ENCODE measurements at places on chromosomes 4 and X.
A peak's percentile ranks its signal among the peaks of the same experiment; 100 is the strongest.

DNA sequence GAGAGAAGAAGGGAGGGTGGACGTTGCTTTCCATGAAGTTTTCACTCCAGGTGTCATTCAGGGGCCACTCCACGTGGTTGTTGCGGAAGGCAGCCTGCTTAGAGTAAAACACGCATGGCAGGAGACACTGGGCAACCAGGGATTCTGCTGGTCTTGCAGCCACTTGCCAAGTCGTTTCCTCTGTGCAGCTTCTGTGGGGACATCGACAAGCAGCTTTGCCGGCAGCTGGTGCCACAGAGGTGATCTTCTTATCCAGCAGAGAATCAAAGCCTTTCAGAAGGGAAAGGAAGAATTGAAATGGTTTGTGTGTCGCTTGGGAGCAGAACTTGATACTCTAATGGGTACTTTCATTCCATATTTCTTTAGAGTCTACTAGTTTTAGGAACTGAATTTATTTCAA lies 867.1 kb upstream of the TENM3 start:
- DNase-seq: no peak

DNA sequence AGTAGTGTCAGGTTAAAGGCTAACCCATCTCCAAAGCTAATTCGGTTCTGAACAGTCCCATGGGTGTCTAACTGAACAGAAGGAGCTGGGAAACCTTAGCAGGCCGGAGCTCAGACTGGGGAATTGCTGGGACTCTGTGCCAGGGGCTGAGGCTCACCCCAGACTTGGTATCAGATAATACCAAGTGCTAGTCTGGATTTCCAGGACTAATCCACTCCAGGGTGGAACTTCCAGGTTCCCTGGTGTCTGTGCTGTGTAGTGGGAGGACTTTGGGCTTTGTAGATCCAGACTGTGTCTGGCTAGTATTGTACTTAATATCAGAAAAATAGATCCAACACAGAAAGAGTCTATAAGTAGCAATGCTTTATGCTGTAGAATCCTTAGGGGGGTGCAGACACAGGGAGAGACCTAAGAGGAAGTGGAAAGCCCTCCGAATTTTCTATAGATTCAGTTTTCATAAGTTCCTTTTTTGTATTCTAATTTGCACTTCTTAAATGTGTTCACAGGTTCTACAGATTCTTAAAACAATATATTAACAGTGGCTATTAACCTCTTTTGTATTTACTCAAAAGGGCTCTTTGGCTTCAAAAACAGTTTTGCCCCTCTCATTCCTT lies 4.1 kb downstream of the ZNF827 start:
- no peak for DNase-seq

DNA sequence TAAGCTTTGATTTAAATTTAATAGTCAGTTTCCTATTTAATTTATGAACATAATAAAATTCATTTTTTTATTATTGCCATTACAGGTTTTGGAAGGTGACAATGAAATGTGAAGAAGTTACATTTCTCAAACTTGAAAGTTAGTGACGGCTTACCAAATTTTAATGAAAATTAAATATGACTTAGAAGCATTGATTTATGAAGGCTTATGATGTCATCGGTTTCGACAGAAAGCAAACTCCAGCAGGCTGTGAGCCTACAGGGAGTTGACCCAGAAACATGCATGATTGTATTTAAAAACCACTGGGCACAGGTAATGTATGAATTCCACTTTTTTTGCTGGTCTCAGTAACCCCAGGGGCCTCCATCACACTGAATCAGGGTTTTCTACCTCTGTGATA lies 157.1 kb downstream of the FHIP1A start:
- DNase-seq: no peak

DNA sequence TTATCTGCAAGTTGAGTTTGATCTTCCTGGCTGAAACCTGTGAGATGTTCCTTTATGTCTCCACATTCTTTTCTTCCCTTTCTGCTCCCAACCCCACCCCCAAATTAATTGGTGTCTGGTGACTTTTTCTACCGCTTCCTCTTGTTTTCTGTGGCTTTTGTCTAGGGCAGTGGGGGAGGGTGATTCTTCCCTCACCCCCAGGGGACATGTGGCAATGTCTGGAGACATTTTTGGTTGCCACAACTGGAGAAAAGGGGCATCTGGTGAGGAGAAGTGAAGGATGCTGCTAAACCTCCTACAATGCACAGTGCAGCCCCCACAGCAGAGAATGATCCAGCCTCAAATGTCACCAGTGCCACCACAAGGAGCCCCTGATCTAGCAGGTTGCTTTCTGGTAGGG lies 152.9 kb downstream of the NHS start:
- no peak for DNase-seq

DNA sequence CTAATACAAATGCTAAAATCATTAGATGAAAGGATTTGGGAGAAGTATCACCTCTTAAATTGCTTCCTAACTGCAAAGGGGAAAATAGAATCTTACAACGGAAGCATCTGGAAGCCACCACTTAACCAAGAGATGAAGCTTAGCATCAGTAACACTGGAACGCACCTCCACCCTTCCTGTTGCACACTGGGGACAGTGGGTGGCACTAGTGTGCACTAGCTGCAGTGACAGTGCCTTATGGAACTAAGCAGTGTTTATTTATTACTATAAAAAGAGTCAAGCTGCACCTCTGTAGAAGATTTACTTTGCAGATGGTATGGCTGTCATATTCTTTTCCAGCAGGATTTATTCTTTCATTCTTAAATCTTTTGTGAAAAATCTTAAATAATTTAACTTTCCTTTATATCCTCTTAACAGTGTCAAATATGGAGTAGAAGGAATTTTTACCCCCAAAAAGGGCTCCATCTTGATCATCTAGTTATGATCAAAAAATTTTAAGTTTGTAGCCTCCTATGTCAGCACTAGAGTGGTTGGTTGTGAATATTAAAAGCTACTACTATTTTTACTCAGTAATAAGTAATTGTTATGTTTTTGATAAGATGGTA lies 76.7 kb downstream of the SCD5 start:
- DNase-seq: peak; percentile 24

GRCh38 chr4:6435010-6435409 lies 37.4 kb downstream of the PPP2R2C start:
- no peak for DNase-seq

DNA sequence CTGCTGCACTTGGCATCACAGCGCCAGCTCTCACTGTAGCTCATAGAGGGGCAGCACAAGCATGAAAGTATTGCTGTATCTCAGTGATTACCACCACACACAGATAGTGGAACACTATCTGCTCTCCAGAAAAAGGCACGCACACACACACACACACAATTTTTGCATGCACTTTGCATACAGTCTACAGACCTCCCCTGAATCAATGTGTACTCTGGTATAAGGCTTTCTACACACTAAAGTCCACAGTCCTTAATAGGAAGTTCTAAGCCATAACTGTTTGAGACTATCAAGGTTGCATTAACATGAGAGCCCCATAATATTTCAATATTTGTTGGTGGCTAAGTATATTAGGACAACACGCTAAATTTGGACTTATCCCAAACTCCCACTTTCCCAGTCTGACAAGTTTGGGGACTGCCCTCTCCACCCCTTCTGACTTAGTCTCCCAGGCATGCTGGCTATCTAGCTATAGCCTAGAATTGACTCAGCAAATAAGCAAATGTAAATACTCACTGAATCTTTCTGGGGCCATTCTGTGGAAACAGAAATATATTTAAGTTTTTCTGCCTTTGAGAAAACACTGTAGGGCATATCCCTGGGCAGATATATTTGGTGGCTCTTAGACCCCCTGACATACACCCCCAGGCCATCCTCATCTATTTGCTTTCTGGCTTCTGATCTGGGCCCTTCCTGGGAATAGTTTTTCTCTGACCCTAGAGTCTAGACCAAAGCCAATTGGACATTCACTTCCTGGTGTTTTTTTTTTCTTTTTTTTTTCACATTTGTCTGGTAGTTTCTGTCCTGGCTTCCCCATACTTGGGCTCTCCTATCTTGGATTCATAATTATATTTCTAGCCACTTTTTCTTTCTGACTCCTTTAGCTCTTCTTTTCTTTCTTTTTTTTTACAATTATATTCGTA lies 36.4 kb upstream of the CT47C1 start:
- DNase-seq: no peak

GRCh38 chr4:169335331-169335730 lies 64.6 kb upstream of the SH3RF1 start:
- no peak for DNase-seq

DNA sequence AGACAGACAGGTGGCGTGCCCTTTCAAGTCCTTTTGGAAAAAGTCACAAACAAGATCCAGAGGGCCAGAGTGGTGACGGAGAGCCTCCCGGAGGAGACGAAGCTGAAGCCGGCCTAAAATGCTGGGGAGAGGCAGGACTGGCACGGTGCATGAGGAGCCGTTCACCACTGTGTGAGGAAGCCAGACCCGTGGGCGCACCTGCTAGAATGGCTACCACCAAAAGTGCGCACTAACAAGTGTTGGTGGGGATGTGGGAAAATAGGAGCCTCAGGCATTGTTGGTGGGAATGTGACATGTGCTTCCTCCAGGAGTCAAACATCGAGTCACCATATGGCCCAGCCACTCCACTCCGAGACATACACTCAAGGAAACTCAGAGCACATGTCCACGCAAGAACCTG lies 67.4 kb upstream of the HELT start:
- no peak for DNase-seq

DNA sequence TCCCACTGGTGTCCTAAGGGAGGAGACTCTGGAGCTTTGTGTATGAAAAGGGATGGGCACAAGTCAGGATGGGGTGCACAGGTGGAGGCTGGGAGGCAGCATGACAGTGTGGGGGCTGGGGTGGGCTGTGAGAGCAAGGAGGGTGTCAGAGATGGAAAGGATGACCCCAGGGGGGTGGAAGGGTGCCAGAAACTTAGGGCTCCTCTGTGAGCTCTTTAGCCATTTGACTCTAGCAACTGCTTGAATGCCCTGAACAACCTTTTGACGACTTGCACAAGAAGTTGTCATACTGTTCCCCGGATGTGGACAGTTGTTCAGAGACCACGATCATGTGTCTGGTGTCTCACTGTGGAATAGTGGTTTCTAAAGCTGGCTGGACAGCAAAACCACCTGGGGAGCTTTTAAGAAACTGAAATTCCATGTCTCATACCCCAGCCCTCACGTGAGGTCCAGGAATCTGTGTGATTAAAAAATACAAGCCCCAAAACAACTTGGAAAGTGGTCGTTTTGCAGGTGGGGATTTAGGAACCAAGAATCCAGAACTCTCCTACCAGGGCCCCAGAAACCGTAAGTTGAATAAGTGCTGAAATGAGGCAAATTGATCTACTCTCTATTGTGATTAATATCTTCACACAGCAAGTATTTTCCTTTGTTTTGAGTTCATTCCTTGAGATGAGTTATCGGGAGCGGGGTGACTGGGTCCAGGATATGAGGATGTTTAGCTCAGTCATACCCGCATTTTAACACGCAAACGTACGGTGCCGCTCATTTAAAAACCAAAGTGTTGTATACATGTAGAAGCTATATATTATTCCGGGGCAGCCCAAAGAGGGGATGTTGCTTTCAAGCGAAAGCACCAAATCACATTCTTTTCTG lies 3.4 kb downstream of the RHOH start:
- peak; percentile 68 for DNase-seq

DNA sequence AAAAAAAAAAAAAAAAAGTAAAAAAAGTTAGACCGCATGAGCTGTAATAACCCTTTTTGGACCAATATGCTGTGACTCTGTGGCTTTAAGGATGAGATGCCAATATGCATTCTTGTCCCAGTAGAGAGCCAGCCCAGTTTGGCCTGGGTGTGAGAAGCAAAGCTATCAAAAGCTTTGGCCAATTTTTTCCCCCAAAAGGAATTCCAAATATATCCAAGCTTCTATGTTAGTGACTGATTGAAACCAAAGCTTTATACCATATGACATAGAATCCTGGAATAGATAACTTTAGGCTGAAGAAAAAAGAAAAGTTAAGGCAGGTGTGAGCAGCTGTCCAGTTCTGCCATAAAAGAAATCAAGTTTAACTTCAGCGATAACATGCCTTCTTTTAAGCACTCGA lies 30.5 kb upstream of the RBPJ start:
- no peak for DNase-seq

DNA sequence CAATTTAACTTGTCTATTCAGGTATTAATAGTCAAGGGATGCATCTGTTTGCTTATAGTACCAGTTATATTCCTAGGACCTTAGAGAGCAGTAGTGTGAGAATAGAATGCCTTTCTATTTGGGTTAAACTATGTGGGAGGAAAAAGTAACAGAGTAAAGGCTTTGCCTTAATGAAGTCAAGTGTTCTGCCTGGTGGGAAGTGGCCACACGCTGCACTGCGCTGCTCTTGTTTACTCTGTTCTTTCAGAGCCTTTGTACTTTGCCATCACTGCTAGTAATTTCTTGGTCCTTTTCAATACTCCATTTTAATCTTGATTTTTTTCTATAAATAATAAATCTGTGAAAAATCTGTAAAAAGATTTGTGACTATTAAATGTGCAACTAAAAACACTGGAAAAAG lies 38.0 kb downstream of the YIPF6 start:
- DNase-seq: no peak

DNA sequence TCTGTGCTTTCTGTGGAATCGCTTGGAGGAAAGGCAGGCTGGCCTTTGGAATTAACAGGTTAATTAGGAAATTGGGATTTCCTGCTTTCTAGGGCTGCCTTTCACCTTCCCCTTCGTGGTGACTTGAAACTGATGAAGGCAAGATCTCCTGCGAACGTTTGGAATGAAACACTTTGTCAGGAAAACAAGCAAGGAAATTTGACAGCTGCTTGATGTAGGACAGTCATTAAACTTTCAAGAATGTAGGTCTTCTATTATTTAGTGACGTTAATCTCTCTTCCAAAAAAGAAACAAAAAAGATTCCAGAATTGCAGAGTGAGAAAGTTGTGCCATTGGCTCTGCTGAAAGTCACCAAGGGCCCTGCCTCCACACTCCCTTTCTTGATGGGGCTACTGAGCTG lies 155.7 kb upstream of the SCML1 start:
- DNase-seq: no peak

DNA sequence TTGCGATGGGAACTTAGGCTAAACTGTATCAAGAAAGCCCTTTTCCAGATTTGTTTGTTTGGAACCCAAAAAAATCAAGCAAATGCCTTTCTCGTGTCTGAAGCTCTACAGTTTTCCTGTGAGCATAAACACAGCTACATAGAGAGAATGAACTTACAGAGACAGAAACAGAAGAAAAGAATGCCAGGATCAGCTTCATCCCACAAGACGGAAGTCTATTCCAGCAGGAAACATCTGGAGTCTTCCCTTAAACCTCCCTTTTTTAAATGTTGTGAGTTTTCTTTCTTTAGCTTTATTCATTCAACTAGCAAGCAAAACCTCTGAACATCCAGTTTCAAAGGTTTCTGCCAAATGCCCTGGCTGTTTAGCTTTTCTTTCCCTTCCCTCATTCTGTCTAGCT lies 32.6 kb upstream of the ZFP42 start:
- DNase-seq: no peak

- DNase-seq: no peak
Observed at GRCh38 chrX:110188701-110189558, 129.0 kb downstream of the AMMECR1 start.

- no peak for DNase-seq
Observed at GRCh38 chr4:23773884-23774636, 115.8 kb downstream of the PPARGC1A start.

- no peak for DNase-seq
Observed at GRCh38 chr4:65202853-65203236, 467.4 kb downstream of the EPHA5 start.

- peak; percentile 32 for DNase-seq
Observed at GRCh38 chrX:104112326-104112951, at the start of gene ZCCHC18. Gene ZCCHC18, plus strand, starts transcription at chrX:104112523. Its CDS starts 1,589 bp downstream, at chrX:104114112.
